ENCODE measurements at places on chromosomes 11 and 22.

DNA sequence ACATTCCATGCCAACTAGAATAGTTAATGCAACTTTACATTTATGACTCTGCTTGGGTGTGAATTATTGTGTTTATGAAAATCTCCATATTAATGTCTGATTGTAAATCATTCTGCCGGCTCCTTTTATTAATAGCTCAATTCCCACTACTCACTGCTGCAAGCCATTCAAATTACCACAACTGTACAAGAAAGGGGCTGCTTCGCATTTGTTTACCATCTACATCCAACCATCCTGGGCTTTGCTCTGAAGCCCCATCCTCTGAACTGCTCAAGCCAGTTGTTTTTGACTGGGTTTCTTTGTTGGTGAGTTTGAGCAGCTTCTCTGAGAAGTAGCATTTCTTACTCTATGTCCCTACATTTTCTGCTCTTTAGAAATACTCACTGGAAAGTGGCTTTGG lies 451.6 kb upstream of the CADM1 start:
- no peak for DNase-seq

DNA sequence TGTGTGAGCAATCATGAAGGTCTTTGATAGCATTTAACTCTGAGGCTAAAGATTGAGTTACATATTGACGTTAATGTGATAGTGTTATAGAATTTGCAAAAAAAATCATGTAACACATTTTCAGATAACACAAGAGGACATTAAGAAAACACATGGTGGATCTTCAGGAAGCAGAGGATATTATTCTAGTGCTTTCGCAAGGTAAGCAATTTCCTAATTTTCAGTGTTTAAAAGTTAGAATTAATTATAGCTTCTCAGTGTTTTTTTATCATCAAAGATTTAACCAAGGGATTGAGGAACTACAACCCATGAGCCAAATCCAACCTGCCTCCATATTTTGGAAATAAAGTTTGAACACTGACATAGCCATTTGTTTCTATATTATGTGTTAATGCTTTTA lies 78.5 kb downstream of the DKK3 start:
- DNase-seq = no peak

GRCh38 chr11:119996556-119996955 lies 141.4 kb downstream of the TRIM29 start:
- DNase-seq = no peak

GRCh38 chr22:49564666-49565515 lies 262.8 kb downstream of the BRD1 start:
- no peak for DNase-seq

- peak; percentile 74 for DNase-seq
Measured at GRCh38 chr22:43110927-43111623, 525 bp downstream of the BIK start.

GRCh38 chr11:12707500-12707880 lies 33.3 kb downstream of the TEAD1 start:
- no peak for DNase-seq

DNA sequence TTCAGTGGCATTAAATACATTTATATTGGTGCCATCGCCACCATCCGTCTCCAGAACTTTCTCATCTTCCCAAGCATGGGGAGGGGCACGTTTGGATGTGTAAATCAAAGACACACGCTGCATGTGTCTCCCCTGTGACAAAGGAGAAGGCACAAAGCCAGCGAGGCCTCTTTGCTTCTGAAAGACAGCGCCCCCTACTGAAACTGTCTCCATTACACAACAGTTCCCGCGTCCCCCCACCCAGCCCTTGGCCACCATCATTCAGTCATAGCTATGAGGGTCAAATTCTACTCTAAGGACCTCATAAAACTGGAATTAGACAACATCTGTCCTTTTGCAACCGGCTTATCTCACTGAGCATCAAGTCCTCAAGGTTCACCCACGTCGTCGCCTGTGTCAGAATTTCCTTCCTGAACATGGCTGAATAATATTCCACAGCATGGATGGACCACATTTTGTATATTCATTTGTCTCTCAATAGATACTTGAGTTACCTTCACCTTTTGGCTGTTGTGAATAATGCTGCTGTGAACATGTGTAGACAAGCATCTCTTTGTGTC lies 64.8 kb downstream of the IGF2 start:
- no peak for DNase-seq

DNA sequence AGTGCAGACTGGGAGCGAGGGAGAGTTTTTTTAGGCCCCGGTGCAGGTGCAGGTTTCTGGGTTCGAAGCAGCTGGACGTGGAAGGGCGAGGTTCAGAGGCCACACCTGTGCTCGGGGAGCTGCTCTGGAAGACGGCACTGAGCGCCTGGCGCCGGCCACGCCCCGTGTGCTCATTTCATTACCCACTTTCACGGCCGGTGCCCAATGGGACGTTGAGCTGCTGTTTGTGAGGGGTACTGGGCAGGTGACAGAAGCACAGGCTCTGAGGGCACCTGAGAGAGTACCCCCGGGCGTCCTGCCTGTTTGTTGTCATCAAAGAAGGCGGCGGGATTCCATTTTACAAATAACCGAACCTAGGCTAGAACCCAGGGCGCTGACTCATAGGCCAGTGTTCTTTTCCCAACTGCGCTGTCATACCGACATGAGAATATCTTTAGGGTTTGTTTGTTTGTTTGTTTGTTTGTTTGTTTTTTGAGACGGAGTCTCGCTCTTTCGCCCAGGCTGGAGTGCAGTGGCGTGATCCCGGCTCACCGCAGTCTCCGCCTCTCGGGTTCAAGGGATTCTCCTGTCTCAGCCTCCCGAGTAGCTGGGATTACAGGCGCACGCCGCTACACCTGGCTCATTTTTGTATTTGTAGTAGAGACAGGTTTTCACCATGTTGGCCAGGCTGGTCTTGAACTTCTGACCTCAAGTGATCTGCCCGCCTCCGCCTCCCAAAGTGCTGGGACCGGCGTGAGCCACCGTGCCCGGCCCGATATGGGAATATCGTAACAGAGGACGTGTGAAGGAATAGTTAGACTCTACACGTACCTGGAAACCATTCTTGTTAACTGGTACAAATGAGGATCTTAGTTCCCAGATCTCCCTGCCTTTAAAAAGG lies 16.6 kb upstream of the SPTBN2 start:
- peak; percentile 75 for DNase-seq

- peak; percentile 16 for DNase-seq
Measured at GRCh38 chr11:20443596-20443995, 56.1 kb downstream of the PRMT3 start.

GRCh38 chr11:95375886-95376285 lies 144.9 kb upstream of the SESN3 start:
- DNase-seq = no peak

DNA sequence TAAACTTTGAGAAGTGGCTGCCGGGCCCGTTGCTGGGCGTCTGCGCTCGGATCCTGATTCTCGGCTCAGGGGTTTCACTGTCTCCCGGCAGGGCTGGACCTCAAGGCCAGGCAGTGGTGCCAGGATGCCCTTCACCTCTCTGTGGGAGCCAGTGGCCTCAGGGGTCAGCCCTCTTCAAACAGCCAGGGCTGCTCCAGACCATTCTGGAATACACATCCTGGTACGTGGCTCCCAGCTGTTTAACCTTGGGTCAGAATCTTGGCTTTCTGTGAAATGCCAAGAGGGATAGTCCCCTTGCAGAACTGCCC lies 70.5 kb downstream of the MPPED1 start:
- no peak for DNase-seq

- no peak for DNase-seq
Measured at GRCh38 chr11:46447544-46447943, 56.0 kb upstream of the CHRM4 start.

DNA sequence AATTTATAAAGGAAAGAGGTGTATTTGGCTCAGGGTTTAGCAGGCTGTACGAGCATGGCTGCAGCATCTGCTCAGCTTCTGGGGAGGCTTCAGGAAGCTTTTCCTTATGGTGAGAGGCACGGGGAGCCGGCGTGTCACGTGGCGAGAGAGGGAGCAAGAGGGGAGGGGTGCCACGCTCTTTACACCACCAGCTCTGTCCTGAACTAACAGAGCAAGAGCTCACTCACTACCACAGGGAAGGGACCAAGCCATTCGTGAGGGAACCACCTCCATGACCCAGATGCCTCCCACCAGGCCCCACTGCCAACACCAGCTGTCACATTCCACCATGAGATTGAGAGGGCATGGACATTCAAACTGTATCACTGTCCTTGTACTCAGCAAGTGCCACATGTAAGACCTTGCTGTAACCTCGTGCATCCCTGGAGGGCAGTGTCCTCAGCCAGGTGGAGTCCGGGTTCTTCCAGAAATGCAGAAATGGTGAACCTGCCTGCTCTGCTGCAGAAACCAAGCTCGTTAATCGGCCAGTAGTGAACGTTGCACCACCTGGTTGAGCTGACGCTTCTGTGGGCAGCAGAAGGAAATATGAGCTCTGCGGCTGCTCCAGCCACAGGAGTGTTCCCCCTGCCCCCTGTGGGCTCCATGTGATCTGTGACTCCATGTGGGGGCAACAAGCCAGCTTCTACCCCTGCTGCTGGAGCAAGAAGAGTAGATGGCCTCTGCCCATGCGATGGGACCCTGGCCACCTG lies 368.6 kb downstream of the TBC1D22A start:
- DNase-seq = no peak

- DNase-seq = no peak
Measured at GRCh38 chr11:99063331-99063730, 42.6 kb downstream of the CNTN5 start.

DNA sequence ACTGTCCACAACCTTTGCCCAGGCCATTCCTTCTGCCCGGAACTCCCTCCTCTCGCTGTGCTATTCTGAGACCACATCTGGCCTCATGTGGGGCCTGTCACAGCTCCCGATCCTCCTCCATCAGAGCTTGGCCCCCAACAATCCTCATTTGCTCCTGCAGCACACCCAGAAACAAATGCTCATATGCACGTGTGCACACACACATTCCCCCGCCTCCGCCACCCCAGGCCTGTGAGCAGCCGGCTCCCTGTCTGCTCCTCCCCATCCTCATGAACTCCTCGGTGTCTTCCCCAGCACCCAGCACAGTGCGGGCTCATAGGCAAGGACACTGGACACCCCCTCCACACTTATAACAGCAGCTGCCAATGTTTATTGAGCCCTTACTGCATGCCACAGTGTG lies 29.7 kb upstream of the PICK1 start:
- no peak for DNase-seq

GRCh38 chr11:69369210-69369825 lies 75.4 kb downstream of the MYEOV start:
- DNase-seq = no peak

DNA sequence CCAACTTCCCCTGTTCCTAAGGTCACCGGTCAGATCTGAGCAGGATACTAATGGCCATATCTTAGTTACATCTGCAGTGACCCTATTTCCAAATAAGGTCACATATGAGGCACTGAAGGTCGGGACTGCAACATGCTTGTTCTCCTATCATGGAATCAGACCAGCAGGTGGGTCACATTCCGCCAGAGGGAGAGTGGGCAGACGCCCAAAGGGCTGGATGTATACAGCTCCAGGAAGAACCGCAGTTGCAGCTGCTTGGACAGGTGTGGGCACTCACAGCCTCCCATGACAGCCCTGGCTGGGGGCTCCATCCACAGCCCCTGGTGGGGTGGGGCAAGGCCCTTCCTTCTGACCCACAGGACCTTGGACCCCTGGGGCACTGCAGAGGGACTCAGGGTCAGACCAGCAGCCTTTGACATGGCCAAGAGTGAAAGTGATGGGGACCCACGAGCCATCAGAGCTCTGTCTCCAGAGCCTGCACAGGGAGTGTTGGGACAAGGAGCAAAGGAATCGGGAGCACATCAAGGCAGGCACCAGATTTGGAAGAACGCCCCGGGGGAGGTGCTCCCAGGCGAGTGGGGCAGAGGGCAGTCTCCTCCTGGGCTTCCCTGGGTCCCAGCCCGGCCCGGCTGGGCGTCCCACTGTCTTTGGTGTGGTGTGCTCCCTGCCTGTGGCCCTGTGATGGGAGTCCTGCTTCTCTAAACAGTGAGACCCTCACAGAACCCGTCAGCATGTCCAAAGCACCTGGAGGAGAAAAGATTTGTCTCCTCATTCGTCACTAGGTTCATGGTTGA lies 13.3 kb upstream of the CD81 start:
- no peak for DNase-seq

DNA sequence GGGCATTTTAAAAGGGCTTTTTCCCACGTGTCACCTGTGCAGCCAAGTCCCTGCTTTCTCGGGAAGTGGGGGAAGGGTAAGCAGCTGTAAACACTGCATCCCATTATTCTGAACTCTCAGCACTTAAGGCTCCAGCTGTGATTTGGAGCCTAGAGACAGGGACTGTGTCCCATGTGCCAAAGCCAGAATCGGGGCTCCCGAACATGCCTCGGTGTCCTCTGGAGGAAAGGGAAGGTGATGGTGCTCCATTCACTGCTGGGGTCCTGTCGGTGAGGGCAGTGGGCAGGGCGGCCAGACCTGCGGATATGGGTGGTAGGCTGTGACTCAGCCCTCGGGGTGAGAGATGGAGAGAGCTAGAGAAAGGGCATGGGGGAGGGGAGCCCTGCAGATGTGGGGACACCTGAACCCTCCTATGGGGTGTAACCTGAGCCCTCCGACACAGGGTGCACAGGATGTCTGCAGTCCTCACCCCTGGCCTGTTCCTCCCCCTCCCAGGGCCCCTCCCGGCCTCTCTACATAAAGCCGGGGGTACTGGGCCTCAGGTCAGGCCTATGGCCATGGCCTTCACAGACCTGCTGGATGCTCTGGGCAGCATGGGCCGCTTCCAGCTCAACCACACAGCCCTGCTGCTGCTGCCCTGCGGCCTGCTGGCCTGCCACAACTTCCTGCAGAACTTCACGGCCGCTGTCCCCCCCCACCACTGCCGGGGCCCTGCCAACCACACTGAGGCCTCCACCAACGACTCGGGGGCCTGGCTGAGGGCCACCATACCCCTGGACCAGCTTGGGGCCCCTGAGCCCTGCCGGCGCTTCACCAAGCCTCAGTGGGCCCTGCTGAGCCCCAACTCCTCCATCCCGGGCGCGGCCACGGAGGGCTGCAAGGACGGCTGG lies 31.8 kb downstream of the CAPN1 start:
- no peak for DNase-seq

DNA sequence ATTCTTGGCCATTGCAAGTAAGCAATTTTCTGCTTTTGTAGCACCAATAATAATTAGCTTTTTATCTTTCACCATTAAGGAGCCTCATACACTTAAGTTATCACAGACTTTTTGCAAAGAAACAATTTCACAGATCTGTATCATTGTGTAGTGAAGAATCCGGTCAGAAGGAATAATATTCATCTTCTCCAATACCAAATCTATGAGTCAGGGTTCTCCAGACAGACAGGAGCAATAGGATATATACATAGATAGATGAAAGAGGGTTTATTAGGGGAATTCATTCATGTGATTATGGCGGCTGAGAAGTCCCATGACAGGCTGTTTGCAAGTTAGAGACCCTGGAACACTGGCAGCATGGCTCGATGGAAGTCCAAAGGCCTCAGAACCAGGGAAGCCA lies 82.9 kb upstream of the UBASH3B start:
- no peak for DNase-seq

DNA sequence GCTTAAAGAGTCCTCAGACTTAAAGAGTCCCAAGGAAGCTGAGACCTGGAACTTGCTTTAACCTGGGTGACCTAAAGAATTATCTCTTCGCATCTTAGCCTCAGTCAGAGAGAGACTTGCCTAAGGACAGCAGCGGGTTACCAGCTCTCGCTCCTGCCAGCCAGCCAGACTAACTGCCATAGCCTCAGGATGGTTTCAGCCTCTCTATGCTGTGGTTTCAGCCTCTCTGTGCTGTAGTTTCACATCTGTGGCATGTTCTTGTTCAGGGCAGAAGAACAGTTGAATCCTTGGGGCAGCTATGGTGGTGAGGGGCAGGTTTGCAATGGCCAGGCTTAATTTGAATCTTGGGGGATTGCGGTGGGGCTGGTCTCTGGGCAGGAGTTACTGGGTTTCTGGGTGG lies 2.3 kb downstream of the FRMD8 start:
- DNase-seq = peak; percentile 34
